Stimulated activated CD4-positive, alpha-beta T cell treated with anti-CD3 and anti-CD28 coated beads, Interleukin-1b, Interleukin-23, amount 100 ng/mL, for 4 hours (primary cell): ENCODE measurements at places on chromosomes 11 and 22.

GRCh38 chr11:57405271-57405860 lies 14.9 kb upstream of the PRG2 start:
- no peak for DNase-seq

DNA sequence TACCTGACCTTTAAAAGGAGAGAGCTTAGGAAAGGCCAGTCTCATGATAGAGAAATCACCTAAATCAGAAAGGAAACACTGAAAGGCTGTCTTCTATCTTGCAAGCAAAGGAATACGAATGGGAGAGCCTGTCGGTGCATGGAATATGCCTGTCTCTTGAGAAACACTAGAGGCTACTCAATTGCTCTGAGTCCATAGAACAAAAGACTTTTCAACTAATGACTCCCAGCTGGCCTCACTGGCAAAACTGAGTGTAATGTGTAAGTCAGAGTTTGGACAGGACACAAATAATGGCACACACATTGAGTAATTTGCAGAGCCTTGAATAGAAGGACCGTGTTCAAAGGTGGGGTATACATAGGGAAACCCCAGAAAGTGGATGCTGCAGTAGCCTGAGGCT lies 171.0 kb upstream of the ARHGAP20 start:
- DNase-seq, result no peak

GRCh38 chr11:88017666-88018065 lies 157.6 kb downstream of the RAB38 start:
- DNase-seq, result no peak

GRCh38 chr22:42758931-42759629 lies 38.4 kb upstream of the A4GALT start:
- DNase-seq, result no peak

GRCh38 chr22:49149721-49150608 lies 677.7 kb downstream of the BRD1 start:
- DNase-seq, result no peak

GRCh38 chr11:32188785-32189184 lies 97.9 kb downstream of the RCN1 start:
- no peak for DNase-seq

GRCh38 chr11:46701078-46701654 lies 335 bp downstream of the ZNF408 start:
- DNase-seq, result no peak

- DNase-seq, result no peak
Measured at GRCh38 chr11:43459246-43459645, 100.5 kb downstream of the TTC17 start.

DNA sequence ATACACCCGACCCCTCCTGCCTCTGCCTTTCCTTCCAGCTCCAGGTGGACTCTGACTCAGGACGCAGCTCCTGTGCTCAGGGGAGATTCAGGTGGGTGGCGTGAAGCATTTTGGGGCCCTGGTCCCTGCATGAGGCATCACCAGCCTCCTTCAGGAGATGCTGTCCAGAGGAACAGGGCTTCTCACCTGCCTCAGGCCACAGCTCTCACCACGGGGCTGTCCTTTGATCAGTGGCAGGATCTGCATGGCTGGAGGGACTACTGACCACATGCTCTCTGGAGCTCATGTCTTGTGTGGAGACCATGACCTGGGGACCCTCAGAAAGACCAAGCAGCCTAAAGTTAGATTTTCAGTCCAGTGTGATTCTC lies 58.8 kb downstream of the GGTLC2 start:
- no peak for DNase-seq

GRCh38 chr22:33985506-33985905 lies 65.2 kb upstream of the LARGE1 start:
- no peak for DNase-seq

DNA sequence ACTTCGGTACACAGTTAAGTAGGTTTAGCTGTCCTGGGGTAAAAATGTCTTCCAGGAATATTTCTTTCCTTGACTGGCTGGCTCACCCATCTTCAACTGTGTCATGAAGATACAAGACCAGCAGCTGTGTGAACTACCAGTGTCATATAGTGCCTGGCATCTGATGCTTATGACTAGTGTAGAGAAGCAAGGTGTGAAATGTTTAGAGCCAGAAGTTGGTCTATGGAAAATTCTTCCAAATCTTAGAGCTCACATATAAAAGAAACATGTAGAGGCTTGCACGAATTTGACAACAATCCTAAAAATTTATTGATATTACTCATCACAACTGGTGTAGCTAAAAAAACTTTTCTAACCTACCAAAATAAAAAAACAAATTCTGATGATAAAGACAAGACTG lies 54.4 kb downstream of the ARL14EP start:
- no peak for DNase-seq

- no peak for DNase-seq
Measured at GRCh38 chr11:59076876-59077571, 9.1 kb upstream of the GLYATL1B start.

DNA sequence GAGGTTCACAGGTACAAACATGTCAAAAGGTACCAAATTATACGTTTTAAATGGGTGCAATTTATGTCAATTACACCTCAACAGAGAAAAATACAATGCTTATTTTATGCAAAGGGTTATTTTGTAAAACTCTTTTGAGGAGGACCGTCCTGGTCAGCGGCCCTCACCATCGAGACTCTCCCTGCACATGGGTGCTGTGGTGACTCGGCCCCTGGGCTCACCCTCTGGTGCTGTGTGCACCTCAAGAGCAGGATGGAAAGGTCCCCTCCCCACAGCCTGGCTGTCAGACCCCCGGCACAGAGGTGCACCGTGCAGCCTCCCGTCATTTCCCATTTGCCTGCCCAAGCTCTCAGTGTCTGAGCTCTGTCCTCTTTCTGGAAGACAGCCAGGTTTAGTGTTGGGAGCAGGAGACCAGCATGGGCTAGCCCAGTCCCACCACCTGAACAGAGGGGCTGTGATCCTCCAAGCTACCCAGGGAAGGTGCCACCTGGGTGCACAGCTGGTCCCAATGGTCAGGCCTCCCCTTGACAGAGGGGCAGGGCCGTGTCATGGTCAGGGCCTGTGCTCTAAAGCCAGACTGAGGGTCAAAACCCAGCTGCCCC lies 41.8 kb upstream of the PRODH start:
- no peak for DNase-seq

GRCh38 chr11:109945626-109946321 lies 147.4 kb upstream of the ZC3H12C start:
- DNase-seq, result no peak

DNA sequence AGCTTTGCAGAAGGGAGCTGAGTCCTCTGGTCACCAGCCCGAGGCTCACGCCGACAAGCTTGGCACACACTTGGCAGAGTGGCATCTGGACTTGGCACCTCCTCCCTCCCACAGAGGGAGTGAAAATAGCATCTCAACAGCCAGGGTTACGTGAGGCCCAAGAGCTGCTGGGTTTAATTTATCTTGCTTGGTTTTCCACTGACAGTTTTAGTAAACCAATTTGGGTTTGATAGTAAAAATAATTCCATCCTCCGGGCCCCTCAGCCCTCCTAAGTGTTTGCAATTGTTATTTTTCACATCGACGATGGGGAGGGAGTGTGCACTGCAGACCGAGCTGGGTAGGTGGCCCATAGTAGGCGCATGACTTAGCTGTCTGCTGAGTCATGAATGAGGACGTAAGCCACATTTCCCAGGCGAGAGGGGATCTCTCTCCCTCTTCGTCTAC lies 107.6 kb upstream of the ASPHD2 start:
- DNase-seq, result no peak

DNA sequence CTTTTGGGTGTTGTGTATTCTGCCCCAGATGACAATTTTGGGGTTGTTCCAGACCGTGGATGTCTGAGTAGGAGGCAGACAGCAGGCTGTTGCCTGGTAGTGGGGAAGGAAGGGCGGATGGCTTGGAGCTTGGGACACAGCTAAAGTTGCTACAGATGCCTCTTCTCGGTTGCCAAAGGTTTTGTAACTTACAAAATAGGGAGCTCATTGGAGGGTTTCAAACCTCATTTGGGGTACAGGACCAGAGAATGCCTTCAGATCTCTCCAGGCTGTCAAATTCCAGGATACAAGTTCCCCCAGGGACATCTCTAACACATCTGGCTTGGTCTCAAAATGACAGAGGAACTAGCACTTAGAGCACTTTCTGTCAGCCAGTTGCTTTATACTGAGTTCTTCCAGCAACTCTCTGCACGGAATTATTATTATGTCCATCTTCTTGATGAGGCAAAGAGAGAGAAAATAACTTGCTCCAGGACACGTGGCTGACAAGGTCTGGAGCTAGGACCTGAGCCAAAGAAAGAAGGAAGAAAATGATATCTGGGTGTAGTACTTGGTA lies 56.0 kb downstream of the SLC1A2 start:
- no peak for DNase-seq

- no peak for DNase-seq
Measured at GRCh38 chr11:762421-763072, 14.7 kb downstream of the GATD1 start.

DNA sequence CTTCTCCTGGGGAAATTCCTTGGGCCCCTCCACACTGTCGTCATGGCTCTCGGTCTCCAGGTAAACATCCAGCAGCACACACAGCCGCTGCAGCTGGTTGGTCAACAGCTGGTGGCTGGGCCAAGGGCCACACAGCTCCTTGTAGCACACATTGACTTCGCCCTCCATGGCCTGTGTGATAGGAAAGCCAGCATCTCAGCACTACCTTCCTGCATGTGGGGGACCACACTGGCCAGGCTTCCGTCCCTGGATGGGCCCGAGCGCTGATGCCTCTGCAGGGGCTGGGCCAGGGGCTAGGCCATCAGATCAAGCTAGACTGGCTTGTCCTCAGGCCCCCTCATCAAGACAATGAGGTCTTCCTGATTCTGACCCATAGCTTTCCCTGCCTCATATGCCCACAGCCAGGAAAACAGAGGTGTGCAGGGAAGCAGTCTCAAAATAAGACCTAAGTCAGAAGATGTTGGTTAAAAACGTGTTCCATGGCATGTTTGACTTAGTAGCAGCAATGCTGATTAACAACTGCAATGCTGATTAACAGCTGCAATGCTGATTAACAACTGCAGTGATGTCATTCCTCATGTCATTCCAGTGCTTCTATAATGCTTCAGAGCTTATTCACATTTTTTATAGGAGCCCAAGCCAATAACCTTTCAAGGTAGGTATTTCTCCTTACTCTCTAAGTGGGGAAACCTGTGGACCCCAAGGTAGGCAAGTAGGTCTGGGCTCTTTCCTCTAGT lies 31.3 kb downstream of the NEFH start:
- DNase-seq, result no peak

DNA sequence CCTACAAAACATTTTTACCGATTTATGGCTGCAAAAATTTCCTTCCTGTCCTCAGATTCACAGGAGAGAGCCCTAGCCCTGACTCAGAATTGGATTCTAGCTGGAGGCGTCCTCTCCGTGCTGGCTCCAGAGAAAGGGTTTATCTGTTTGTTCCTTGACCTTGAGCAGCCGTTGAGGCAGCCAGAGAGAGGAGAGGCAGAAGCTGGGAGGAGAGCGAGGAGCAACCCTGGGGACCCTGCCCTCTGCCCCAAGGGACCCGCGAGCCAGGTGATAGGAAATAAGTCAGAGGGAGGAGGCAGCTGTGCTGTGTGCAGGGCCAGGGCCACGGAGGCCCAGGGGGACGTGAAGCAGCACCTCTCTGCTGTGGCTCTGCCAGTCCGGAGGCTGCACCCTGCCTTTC lies 75.6 kb downstream of the IGLL1 start:
- DNase-seq, result no peak

GRCh38 chr11:71535825-71536224 lies 2.0 kb upstream of the KRTAP5-8 start:
- DNase-seq, result no peak

GRCh38 chr22:31954535-31955523 lies 10.5 kb downstream of the YWHAH start:
- DNase-seq, result no peak

DNA sequence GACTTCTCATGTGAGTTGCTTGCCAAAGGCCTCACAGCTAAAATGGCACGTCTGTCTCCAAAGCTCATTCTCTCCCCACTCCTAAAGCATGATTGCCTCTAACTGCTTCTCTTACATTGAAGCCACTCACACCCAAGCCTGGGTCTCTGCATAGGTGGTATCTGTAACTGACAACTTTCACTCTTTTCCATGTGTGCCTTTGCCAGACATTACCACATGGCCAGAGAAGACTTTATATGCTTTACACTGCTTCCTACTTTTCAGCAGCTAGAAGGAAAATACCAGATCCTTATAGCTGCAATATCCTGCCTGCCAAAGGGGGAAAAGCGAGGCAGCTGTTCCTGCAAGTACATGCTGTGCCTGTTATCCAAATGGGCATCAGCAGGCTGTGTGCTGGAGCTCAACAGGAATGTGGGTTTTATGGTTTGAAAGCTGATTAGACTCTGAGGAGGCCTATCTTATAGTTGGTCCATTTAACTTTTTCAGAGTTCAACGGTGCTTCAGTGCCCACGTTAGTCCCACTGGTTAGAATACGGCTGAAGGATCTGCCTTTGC lies 547.1 kb downstream of the RAB38 start:
- no peak for DNase-seq

- peak; percentile 35 for DNase-seq
Measured at GRCh38 chr22:19889951-19890350, 35.3 kb upstream of the GNB1L start.

DNA sequence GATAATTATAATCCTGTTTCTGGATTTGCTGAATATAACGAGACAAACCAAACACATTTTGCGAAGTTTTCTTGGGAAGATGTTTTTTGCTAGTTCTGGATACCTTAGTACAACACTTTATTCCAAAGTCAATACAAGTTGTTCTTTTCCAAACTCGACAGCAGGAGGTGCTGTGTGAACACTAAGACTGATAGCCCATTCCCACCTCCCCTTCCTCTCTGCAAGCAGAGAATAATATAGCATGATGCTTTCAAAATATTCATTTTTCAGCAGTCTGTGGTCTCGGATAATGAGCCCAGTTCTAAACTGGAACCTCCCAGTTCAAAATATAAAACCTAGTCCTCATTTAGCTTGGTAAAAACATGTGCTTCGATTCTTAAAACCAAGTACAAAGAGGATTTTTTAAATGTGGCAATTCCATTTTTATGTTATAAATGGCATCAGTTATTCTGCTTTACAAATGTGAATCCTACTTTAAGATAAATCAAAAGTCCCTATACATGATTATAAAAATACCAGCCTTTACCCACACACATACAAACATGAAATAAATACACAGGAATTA lies 129.1 kb downstream of the DCDC1 start:
- no peak for DNase-seq

DNA sequence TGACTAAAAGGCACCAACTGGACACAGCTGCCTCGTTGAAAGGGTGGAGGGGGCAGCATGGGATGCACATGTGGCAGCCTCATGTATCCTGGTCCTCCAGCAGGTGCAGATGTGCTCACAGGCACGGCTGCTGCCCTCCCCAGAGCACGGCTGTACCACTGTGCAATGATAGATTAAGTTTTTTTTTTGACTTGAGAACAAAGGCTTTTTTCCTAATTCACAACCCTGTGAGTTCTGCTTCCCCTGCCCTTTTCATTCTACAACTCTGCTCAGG lies 11.4 kb downstream of the DKK3 start:
- no peak for DNase-seq

- DNase-seq, result no peak
Measured at GRCh38 chr22:23302171-23303002, 122.1 kb downstream of the BCR start.

GRCh38 chr11:19117760-19118097 lies 761 bp downstream of the ZDHHC13 start:
- DNase-seq, result no peak
